ENCODE measurements at places on chromosomes 3 and 15.

DNA sequence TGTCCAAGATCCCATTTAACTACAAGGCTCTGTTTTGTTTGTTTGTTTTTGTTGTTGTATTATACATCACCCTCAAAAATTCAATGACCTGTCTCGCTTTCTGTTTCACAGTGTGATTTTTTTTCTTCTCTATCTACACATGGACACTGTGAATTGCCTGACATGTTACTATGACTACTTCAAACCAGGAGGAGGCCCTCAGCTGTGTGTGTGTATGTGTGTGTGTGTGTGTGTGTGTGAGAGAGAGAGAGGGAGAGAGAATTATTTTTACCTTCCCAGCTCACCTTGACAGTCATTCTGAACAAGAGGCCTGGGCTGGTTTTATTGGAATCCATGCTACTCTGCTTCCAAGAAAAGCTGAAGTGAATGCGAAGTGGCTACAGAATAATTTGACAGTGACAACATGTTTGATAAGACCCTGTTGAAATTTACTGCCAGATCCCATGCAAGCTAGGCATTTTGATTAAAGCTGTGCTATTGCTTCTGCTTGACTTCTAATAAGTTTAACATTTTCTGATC is 841.4 kb downstream of the NSUN3 start:
- no peak for DNase-seq

GRCh38 chr3:24072193-24072592 is 127.1 kb downstream of the NR1D2 start:
- no peak for DNase-seq

DNA sequence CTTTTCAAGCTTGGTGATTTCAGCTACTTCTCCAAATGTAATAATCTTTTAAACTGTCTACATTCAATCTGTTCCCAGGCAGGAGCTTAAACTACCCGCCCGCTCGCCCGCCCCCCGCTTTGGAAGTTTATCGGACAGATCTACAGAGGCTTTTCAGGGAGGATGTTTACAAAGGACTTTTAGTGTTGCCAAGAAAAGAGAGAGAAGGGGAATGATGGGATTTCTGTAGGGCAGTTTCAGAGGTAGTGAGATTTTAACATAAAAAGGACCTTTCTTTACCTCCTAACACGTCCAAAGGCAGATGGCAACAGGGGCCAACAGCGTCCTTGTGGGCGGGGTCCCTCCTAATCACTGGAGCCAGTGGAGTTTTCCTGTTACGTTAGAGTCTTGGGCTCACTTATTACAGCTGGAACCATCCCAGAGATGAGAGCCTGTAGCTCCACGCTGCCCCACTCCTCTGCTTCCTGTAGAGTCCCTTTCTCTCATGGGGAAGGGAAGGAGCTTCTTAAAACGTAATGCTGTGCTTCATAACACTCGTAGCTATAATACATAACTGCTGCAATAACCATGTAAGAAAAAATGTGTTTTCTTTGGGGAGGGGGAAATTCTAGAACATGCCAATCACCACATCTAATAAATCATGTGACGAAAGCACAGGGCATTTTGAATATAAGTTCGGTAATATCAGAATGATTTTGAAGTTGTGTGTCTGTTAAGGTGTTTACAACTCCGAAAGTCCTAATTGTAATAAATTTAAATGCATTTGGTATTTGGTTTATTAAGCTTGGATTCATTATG is 30.9 kb downstream of the HES1 start:
- no peak for DNase-seq

GRCh38 chr15:96737408-96737807 is 406.9 kb downstream of the NR2F2 start:
- no peak for DNase-seq

DNA sequence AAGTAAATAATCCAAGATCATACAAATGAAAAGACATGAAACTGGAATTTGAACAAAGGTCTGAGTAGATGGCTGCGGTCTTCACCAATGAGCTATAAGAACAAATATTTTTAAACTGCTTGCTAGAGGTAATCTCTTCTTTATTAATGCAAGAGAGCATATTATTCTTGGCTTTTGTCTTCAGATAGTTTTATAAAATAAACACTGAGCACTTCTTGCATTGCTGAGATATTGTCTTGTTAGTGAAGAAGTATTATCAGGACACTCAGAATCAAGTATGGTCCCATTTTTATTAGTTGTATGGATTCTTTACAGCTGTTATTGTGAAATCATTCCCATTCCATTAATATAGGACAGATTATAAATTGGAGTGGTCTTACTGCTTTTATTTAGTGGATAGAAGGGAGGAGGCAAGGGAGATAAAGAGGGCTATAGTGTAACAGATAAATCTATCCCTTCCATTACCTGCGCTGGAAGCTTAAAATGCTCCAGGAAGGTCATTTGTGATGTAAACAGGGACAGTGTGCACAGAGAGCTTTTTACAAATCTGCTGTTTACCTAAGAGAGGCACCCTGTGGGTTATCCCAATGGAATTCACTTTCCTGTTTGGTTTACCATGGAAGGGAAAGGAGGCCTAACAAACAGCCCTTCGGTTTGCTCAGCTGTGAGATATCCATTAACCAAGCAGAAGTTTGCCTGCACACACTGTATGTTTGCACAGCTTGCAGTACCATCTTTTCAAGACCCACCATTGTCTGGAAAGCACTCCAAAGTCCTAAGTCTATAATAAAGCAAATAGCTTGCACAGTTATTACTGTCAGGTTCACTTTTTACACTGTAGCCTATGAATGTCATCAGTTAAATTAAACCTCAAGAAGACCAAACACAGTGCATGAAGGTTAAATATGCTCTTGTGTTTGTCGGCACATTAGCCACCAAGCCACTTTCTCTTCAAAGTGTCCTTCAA is 347.7 kb upstream of the TGFBR2 start:
- DNase-seq = no peak

DNA sequence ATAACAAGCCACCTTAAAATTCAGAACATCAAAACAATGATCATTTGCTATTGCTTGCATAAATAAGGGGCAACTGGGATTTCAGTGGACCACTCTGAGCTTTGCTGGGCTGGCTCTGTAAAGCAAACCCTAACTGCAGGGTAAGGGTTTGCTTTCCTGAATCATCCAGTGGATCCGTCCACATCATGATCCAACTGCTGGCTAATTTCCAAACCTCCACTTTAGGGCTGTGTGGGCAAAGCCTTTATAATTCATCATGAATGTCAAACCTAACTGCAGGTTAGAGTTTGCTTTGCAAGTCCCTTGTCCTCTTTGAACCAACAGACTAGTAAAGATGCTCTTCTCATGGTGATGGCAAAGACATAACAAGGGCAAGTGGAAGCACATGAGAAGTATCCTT is 76.1 kb downstream of the SYNPR start:
- no peak for DNase-seq

DNA sequence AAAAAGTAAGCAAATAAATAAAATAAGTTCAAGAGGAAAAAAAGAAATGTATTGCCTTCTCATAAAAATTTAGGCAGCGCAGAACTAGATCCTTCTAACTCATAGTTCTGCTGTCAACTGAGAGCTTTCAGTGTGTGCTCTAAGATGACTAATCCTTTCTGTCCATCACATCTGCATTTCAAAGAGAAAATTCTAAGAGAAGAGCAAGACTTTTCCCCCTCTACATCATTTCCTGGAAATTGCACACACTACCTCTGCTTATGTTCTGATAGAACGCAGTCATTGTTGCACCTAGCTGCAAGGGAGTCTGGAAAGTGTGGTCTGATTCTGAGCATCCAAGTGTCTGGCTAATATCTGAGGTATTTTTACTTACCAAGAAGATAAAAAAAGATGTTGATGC is 39.6 kb upstream of the SLCO3A1 start:
- DNase-seq = no peak
